ENCODE measurements at places on chromosomes 6 and 20.

DNA sequence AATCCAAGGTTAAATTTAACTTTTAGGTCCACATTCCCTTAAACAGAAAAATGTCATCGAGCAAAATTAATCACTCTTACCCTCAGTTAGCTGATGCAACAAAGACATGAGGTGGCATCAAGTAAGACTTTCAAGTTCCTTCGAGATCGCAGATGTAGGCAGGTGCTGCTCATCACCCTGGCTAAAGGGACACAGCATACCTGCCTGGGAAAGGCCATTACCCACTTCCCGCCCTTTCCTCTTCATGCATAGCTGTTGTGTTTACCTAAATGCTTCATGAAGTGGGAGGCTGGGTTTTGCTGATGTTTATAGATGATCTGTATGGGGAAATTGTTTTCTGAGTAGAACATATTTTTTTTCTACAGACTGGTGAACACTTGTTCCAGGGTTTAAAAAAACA is 67.7 kb downstream of the GFRA4 start:
- no peak for DNase-seq

GRCh38 chr6:44016131-44016870 is 111.0 kb downstream of the MRPL14 start:
- DNase-seq: no peak

DNA sequence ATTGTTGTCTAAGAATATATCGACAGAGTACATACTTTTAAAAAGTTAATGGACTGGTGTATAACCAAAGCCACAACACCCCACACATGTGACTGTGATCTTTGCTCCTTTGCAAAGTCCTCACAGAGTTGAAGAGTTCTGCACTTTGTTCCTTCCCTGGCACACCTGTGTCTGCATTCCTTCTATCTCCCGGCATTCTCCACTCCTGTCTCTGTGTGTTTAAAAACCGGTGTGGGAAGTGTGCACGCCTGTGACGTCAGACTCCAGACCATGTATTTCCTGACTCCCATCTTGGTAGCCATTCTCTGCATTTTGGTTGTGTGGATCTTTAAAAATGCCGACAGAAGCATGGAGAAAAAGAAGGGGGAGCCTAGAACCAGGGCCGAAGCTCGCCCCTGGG is at the start of gene IYD:
Gene IYD (plus strand): TSS at position 251 of the 400 bp plus-strand sequence. CDS start 20 bp downstream, at position 271.
- DNase-seq: no peak

DNA sequence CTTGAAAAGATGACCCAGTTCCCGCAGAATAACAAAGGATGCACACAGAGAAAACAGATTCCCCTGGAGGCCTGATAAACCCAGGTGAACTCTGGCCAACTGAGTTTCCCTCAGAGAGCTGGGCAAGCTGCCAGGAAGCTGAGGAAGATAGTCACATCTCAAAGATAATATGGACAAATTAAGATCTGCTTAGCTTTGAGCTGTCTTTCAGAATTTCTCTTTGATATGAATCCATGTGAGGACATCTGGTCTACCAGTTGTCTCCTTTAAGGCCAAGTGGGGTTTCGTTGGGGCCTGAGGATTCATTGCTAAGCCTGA is 59.5 kb downstream of the ID4 start:
- no peak for DNase-seq

- DNase-seq: no peak
Observed at GRCh38 chr6:71301546-71301945, 12.9 kb downstream of the OGFRL1 start.

DNA sequence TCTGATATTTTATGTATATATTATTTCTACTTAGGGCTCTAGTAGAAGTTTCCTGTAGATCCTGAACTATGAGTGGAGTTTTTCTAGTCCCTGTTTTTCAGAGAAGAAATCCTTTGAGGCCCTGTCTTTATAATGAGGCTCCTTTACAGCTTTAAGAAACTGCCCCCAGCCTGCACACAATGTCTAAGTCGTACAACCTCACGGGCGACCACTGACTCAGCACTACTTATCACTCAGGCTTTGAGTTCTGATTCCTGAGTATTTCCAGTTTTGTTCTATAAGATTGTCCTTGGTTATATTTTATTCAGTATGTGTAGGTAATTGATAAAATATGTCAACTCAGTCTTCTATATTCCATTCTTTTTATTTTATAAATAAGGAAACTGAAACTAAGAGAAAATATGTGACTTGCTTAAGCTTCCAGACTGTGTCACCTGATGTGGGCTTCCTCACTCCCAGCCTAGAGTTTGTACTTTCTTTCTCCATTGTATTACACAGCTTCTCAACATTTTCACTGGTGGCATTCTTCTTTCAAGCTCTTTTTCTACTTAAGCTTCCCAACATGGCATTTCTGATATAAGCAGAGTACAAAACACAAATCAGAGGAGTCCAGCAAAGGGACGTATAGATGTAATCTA is 167.0 kb downstream of the TBX18 start:
- no peak for DNase-seq

- peak; percentile 15 for DNase-seq
Observed at GRCh38 chr6:128111096-128111495, 210.2 kb upstream of the THEMIS start.

DNA sequence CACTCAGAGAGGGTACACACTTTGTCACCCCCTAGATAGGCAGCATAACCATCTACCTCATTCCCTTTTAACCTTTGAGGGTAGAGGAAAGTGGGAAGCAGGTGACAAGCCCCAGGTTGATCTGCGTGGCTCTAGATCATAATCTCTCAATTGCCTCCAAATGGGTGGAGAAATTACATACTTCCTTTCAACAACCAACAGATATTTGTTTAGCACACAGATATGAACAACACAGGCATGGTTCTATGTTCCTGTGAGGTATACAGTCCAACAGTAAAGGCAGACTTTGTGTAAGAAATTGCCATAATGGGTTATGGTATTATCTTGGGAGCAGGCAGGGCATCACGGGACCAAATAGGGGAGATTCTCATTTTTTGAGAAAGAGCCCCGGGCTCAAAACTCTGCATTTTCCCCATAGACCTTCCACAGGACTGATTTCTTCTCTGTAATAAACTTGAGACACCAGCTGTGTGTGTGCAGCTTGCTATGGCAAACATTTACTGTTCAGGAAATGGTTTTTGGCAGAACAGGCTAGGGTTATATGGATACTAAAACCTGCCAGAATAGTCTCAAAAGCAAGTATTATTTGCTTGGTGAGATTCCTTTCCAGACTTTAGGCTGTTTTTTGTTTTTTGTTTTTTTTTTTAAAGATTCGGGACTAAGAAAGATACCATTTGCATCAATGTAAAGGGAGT is 126.2 kb downstream of the CD164 start:
- no peak for DNase-seq

DNA sequence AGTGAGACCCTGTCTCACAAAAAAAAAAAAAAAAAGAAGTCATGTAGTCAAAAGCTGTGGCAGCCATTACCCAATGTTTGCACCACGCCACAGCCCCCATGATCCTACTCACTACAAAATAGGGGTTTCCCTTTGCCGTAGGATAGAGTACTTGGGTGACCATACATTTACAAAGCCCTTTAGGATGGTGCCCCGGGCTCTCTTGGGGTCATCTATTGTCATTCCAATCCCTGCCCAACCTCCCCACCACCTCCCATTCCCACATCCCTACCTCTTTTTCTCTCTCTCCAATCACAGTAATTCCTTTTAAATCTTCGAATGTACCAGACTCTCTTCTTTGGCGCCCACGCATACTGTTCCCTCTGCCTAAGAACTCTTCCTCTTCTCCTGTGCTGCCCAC is 74.6 kb downstream of the KIAA0319 start:
- DNase-seq: no peak

GRCh38 chr20:50116368-50116999 is 3.5 kb upstream of the UBE2V1 start:
- DNase-seq: no peak

GRCh38 chr6:84618836-84619235 is 145.6 kb downstream of the TBX18 start:
- no peak for DNase-seq

- DNase-seq: no peak
Observed at GRCh38 chr6:42053601-42054000, 3.3 kb downstream of the TAF8 start.

- DNase-seq: no peak
Observed at GRCh38 chr6:83852528-83853177, 507 bp upstream of the RIPPLY2 start.

DNA sequence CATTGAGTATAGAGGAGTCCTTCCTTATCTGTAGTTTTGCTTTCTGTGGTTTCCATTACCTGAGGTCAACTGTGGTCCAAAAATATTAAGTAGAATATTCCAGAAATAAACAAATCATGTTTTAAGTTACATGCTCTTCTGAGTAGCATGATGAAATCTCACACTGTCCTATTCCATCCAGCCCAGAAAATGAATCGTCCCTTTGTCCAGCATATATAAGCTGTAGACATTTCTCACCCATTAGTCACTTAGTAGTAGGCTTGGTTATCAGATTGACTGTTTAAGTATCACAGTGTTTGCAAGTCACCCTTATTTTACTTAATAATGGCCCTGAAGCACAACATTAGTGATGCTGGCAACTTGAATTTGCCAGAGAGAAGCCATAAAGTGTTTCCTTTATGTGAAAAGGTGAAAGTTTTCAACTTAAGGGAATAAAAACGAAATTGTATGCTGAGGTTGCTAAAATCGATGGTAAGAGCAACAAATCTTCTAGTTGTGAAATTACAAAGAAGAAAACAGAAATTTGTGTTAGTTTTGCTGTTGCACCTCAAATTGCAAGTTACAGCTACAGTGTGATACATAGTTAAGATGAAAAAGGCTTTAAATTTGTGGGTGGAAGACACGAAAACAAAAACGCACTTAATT is 198.6 kb upstream of the SIM1 start:
- peak; percentile 27 for DNase-seq

DNA sequence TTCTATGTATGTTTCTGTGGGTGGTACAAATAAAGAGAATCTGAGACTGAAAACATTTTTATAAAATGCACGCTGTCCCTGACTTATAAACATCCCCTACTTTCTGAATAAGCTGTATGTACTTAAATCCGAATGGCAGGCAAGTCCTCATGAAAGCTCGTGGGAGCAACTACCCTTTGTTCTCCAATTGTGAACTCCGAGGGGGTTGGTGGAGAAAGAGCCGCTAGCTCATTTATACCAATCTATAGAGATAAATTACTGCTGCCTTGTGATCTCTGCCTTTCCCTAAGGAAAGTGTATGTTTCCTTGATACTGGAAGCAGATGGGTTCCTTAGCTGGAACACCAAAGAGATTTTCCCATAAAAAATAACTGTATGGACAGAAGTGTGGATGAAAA is 84.5 kb downstream of the GJA10 start:
- DNase-seq: no peak

- DNase-seq: no peak
Observed at GRCh38 chr6:97097068-97098047, 172.8 kb downstream of the KLHL32 start.

DNA sequence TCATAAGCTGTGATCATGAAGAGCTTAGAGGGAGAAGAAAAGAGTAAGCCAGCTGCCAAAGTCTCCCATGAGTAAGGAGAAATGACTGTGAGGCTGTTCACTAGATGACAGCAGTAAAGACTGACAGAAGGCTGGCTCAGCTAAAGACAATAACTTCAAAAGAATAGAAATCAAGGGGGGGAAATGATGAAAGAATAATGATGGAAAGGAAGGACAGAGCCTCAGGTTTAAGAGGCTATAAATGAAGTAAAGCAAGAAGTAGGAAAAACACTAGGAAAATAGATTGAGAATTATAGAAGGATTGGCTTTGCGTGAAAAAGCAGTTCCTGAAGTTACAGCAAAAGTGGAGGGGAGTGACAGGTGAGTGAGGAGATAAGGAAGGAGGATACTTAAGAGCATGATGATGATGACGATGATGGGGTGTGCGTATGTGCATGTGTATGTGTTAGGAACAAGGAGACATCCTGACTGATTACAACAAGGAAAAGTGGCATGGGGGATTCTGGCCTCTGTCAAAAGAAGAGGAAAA is 48.2 kb downstream of the HBS1L start:
- DNase-seq: peak; percentile 12

GRCh38 chr20:51154708-51155690 is 132.1 kb upstream of the KCNG1 start:
- no peak for DNase-seq

GRCh38 chr6:121382467-121383121 is 48.3 kb upstream of the TBC1D32 start:
- no peak for DNase-seq

DNA sequence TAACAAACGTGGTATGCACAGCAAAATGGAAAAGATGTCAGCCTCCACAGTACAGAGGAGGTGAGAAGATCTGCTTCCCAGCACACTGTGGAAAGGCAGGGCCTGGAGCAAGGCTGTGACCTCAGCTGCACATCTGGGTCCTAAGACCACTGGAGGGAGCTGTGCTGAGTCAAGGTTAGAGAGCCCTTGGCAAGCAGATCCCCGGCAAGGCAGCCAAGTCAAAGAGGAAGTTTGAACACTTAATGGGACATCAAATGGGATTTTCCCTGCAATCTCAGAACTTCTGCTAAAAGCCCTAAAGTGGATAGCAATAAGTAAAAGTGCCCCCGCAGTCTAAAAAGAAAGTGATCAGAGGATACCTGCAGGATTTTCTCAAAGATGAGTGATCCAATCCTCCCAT is 39.5 kb downstream of the UNC5CL start:
- peak; percentile 30 for DNase-seq

DNA sequence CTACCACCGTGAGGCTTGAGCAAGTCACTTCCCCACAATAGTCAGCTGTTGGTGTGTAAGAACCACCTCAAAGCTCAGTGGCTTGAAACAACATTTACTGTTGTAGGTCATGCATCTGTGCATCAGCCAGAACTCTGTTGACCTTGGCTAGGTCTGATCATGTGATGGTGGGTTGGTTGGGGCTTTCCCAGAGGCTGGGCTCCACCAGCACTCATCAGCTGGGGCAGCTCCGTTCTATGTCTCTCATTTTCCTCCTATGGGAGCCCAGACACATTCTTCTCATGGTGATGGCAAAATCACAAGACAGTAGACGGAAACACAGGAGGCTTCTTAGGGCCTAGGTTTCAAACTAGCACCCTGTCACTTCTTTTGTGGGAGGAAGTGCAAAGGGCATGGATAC is 42.8 kb upstream of the PSMF1 start:
- no peak for DNase-seq

- no peak for DNase-seq
Observed at GRCh38 chr6:140806431-140806830, 1326.3 kb upstream of the GJE1 start.

DNA sequence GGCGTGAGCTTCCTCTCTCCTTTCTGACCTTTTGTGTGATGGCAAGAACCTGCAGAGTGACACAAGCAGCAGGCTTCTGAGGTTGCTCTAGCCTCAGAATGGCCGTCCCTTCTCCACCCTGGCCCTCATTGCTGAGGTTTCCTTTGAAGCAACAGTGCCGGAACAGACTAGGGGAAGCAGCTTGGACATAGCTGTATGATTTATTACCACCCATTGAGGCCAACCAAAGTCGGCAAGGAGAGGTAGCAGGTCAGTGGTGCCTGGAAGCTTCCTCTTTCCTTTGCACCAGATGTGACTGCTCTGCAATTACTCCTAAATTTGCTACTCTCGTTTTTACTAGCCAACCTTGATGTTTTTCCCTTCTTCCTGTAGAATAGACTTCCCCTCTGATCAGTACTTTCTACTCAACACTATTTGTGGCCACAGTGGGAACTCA is 31.4 kb downstream of the PTPN1 start:
- no peak for DNase-seq

Measured in stromal cell of bone marrow (primary cell).